ENCODE measurements at places on chromosomes 11 and 22.

- no peak for DNase-seq
Observed at GRCh38 chr11:73795925-73796632, 8.4 kb downstream of the MRPL48 start.

GRCh38 chr22:49427341-49427740 is 400.3 kb downstream of the BRD1 start:
- no peak for DNase-seq

GRCh38 chr11:17683377-17684161 is 35.8 kb upstream of the MYOD1 start:
- DNase-seq = no peak

GRCh38 chr11:102830001-102830727 is 13.2 kb downstream of the MMP3 start:
- no peak for DNase-seq

DNA sequence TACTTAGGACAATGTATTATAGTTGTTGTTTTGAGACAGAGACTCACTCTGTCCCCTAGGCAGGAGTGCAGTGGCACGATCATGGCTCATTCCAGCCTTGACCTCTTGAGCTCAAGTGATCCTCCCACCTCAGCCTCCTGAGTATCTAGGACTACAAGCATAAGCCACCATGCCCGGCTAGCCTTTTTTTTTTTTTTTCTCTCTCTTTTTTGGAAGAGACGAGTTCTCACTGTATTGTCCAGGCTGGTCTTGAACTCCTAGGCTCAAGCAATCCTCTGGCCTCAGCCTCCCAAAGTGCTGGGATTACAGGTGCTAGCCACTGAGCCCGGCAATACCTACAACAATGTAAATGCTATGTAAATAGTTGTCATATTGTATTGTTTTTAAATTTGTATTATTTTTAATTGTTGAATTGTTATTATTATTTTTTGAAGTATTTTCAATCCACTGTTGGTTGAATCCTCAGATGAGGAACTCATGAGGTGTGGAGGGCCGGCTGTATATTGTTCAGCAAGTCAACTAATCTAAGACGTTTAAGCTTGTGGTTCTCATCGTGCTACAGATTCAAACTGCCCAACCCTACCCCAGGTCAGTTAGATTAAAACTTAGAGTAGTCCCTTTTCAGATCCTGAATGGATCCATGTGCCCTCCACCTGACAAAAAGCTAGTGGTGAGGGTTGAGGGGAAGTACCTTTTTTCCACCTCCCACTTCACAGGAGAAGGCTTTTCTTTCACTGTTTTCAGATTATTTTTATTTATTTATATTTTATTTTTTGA is 11.9 kb upstream of the ZNF280A start:
- no peak for DNase-seq

GRCh38 chr11:21343204-21343603 is 673.8 kb downstream of the NELL1 start:
- DNase-seq = no peak

All from left renal cortex interstitium (tissue), 4 donors.